ENCODE measurements at places on chromosomes 3 and 15.
A peak's percentile ranks its signal among the peaks of the same experiment; 100 is the strongest.

GRCh38 chr3:19970327-19970726, 23.4 kb downstream of the RAB5A start:
- no peak for DNase-seq

DNA sequence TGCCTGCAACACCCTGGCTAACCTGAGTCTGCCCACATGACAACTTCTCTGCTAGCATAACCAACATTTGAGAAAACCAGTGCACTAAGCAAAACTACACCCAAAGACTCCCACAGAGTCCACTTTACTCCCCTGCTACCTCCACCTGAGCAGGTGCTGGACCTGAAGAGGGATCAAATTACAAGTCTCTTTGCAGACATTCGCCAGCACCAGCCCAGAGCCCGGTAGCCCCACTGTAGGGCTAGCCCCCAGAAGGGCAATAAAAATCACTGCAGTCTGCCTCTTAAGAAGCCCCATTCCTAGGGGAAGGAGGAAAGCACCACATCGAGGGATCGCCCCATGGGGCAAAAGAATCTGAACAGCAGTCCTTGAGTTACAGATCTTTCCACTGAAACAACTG, 472.2 kb downstream of the GRM7 start:
- no peak for DNase-seq

GRCh38 chr3:5296362-5296761, 108.9 kb downstream of the EDEM1 start:
- no peak for DNase-seq

- peak; percentile 92 for DNase-seq
Measured at GRCh38 chr3:16866571-16866970, 18.2 kb upstream of the PLCL2 start.

DNA sequence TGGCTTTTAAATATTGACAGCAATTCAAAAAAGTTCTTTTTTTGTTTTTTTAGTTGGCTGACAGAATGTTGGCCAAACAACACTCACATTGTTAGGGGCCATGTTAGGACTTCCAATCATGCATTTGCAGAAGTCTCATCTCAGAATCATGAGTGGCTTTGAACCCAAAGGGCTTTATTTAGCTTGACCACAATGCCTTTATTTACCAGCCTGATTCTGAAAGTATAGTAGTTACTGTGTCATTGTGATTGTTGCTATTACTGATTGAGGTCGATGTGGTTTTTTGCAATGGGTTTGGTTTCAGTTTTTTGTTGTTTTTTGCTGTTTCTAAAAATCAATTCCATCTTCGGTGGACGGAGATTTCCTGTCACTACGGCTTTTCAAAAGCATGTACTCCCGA, 7.2 kb downstream of the GLDN start:
- no peak for DNase-seq

- DNase-seq, result peak; percentile 56
Measured at GRCh38 chr3:98769448-98769847, 6.3 kb downstream of the ST3GAL6 start.

- DNase-seq, result no peak
Measured at GRCh38 chr15:82890338-82890994, 62.1 kb downstream of the HOMER2 start.

GRCh38 chr3:99789011-99789721, 28.5 kb upstream of the CMSS1 start:
- peak; percentile 68 for DNase-seq

- DNase-seq, result no peak
Measured at GRCh38 chr3:98508582-98508981, 11.1 kb downstream of the OR5K2 start.

GRCh38 chr15:39180030-39180429, 400.8 kb upstream of the THBS1 start:
- no peak for DNase-seq

DNA sequence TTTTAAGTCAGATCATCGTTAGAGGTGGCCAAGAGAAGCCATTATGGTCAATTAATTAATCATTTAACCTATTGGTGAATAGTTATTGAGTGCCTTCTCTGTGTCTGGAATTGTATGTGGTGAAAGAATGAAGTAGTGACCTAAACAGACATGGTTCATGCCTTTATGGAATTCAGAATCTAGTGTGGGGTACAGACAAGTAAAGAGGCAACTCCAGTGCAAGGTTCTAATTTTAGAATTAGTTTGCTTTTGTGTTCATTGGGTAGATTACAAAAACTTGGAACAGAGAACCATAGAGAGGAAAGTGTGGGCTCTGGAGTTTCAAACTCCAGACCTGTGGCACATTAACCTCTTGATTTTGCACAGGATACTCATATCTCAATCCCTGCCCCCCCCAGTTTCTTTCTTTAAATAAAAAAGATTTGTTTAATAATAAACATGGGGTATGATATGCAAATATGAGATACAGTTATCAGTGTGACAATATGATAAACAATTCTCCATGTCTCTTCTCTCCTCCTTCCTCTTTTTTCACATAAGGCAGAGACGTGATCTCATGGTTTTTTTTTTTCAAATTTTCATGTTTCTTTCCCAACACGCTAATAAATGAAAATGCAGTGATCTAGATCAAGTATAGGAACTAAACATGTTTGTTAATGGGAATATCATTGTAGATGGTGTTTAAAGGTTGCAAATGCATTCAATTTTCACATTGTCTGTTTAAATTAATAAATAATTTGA, 117.9 kb downstream of the MITF start:
- DNase-seq, result no peak

DNA sequence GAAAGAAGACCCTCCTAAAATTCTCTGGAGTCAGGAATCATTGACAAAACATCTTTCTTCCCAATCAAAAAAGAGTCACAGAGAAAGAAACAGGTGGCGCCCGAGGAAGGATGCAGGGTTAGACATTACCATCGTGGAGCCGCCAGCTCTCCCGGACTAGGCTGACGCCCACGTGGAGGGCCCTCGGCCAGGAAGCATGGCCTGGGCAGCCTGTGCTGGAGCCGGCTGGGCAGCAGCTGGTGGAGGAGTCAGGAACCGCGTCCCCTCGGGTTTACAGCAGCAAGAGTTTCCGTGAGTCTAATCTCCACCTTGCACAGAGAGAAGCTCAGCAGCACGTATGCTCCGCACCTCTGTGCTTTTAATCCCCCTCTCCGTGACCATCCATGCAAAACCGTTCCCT, 533.7 kb upstream of the ATP11B start:
- no peak for DNase-seq

DNA sequence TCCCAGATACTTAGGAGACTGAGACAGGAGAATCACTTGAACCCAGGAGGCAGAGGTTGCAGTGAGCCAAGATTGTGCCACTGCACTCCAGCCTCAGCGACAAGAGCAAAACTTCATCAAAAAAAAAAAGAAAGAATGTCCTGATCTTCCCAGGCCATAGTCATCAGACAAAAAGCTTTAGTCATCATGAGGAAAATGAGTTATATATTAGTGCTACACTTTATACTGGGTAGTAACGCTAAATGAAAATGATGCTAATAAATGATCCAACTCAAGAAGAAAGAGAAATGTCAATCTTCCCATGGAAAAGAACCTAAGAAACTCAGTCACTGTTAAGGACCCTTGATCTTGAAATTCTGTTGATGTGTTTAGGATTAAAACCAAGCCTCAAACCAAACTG, 26.3 kb upstream of the TRIM59 start:
- DNase-seq, result no peak

- DNase-seq, result peak; percentile 57
Measured at GRCh38 chr3:87828046-87828445, 230.8 kb downstream of the CGGBP1 start.

DNA sequence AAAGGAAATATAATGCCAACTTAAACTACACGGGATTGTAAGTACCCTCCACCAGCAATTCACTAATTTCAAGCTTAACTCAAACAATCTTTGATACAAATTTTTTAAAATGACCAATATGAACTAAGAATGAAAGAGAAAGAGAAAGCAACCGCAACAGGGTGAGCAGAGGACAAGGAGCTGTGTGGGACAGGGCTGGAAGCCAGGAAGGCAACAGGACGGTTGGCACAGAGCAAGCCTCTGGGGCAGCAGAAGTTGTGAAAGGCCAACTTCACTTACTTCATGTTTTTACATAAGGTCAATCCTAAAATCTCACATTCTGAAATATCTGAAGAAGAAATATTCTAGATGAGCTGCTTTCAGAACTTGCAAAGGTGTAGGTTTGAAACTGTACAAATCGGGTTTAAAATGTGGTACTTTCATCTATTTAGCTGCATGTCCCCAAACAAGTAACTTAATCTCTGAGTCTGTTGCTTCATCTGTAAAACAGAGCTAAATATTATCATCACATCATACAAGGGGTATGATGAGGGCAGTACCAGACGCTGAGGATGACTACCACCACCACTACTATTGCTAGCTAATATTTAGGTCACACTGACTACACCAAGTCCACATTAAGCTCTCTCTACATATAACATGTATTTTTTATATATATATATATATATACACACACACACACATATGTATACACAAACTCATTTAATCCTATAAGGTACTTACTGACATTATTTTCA, 101.7 kb downstream of the IGSF11 start:
- DNase-seq, result peak; percentile 15

DNA sequence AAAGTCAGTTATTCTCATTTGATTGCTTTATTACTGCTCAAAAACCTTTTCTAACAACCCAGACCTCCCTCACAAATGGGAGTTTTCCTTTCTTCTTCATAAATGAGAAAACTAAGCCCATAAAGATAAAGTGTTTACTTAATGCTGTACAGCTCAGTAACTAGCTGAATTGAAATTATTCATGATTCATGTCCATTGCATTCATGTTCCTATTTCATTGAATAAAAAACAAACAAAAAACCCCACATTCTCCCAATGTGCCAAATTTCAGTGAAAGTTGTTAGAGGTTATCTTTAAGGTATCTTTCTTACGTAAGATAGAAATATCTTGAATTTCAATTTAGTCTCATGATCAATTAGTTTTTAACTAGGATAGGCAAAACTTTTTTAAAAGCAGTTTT, 2.8 kb downstream of the PLSCR2 start:
- DNase-seq, result no peak

- no peak for DNase-seq
Measured at GRCh38 chr3:187267306-187267705, 24.2 kb downstream of the MASP1 start.

GRCh38 chr3:128083980-128084674, 31.9 kb downstream of the SEC61A1 start:
- DNase-seq, result no peak

- DNase-seq, result no peak
Measured at GRCh38 chr3:78633626-78634025, 1134.2 kb downstream of the ROBO1 start.

DNA sequence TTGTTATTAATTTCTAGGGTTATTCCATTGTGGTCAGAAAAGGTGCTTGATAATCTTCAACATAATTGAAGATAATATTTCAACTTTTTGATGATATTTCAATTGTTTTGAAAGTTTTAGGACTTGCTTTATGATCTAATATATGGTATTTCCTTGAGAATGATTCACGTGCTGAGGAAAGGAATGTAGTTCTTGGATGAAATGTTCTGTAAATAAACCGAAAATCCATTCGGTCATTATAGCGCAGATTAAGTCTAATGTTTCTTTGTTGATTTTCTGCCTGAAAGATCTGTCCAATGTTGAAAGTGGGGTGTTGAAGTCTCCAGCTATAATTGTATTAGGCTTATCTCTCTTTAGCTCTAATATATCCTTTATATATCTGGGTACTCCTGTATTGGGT, 617.5 kb upstream of the NECTIN3 start:
- DNase-seq, result no peak
